ENCODE measurements at places on chromosomes 12 and 14. TPM values are rescaled to one million over a fixed set of nuclear protein-coding genes. Genes with fewer than 3 reads are reported as not detected.

CFAP251 gene
- 7.9 TPM for total RNA-seq

SSPN gene
- total RNA-seq: 9.8 TPM

CCDC175 gene
- not detected for total RNA-seq

SLC8A3 gene
- under 0.01 TPM for total RNA-seq

SERPINA12 gene
- total RNA-seq: not detected

TMEM233 gene
- total RNA-seq: under 0.01 TPM

DPF3 gene
- 13.7 TPM for total RNA-seq

Data from fibroblast of lung (primary cell).